ENCODE measurements at places on chromosomes 11 and 22.

DNA sequence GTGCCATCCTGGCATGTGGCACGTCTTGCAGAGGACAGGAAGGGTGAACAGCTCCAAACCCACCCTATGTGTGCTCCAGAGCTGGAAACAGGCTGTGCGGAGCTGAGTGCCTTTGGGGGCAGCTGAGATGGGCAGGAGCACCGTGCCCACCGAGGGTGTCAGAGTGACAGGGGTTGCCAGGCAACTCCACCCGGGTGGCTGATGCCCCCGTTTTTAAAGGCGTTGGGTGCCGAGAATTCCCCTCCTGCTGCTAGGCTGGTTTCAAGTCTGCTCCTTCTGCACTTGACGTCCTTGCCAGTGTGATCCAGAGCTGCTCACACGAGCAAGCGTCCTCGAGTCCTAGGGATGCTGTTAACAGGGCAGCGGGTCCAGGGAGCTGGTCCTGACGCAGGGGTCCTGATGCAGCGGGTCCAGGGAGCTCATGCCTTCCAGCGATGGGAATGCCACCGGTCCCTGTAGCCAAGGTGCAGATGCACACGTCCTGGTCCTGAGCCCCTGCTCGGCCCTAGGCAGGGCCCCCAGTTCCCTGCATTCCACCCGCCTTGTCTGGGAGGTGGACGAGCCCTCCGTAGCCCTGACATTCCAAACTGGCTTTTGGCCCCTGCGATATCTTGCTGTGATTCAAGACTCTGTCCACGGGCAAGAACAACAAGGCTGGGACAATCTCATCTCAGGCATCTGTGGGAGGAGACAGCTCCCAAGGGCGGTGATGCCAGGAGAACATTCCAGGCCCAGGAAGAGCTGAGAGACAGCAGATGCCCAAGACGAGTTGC, 4.9 kb downstream of the KCNQ1 start:
- DNase-seq, result no peak

DNA sequence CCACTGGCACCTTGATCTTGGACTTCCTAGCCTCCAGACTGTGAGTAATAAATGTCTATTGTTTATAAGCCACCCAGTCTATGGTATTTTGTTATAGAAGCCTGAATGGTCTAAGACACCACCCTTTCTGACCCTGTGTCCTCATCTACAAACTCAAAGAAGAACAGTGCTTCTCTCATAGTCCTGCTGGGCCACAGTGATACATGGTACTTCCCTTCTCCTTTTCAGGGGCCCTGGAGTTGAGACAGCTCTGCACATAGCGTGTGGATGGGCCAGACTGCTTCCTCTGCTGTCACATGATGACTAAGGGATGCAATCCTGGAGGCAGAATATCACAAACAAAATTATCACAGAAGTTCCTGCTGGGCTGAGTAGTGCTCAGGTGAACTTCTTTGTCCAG, 5.0 kb downstream of the KCNJ11 start:
- DNase-seq, result no peak

DNA sequence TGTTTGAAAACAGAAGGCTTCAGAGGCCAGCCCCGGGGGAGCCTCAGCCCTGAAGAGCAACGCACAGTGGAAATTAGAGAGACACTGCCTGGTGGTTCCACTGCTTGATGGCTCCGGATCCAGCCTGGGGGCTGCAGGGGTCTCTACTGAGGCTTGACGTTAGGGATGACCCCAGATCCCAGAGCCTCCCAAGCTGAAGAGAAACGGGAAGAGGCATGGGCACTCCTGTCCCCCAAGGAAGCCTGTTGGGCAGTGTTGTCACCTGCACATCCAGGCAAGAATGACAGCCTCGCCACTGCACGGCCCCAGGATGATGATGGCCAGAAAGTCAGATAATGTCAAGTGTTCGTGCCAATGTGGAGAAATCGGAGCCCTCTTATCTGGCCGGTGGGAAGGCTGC, 56.8 kb upstream of the FGF3 start:
- no peak for DNase-seq

DNA sequence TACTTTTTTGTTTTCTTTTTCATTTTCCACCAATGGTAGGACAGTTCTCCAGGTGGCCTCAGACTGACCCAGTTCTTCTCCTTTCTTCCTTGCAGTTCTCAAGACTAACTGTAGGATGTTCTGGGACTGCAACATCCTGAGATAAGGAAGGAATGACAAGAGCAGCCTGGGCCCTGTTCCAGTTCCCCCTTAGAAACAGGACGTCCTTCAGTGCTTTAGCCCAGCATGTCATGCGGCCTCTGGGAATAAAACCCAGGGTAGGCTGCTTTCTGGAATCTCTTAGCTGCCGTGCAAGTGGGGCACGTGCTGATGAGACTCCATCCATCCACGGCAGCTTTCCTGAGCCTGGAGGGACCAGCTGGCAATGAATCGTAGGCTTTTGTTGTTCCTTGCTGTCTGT, 24.0 kb upstream of the CADM1 start:
- no peak for DNase-seq

DNA sequence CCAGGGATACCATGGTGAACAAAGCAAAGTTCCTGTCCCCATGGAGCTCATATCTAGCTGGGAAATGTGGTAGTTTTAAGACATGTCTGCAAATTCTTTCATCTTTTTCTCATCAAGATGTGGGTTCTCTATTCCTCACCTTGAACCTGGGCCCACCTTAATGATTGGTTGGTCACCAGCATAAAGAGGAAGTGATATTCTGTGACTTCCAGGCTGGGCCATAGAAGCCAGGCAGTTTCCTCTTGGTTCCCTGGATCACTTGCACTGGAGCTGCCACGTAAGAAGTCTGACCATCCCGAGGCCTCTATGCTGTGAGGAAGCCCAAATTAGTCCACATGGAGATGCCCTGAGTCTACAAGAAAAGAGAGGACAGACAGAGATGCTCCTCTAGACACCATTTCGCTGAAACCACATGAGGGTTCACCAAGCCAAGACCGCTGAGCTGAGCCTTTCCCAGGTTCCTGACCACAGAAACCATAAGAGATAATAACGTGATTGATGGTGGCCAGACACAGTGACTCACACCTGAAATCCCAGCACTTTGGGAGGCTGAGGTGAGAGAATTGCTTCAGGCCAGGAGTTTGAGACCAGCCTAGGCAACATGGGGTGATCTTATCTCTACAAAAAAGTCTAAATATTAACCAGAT, 119.5 kb upstream of the ISX start:
- no peak for DNase-seq

DNA sequence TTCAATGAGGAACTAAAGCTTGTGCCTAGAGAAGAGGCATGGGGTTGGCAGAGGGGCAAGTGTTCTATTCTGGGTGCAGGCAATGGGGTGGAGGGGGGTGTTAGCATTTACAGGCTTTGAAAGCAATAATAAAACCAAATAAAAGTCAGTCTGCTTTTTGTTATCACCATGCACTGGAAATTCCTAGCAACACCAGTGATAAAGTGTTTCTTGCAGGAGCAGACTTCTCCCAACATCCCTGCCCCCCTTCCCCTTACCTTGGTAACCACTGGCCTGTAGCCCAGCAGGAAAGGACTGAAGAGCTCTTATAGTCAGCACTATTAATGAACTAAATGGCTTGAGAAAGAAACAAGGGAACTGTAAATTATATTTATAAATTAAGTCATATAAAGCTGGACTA, 65.2 kb upstream of the SESN3 start:
- no peak for DNase-seq

GRCh38 chr22:48053973-48054372, 1291.5 kb downstream of the TBC1D22A start:
- DNase-seq, result peak; percentile 5

DNA sequence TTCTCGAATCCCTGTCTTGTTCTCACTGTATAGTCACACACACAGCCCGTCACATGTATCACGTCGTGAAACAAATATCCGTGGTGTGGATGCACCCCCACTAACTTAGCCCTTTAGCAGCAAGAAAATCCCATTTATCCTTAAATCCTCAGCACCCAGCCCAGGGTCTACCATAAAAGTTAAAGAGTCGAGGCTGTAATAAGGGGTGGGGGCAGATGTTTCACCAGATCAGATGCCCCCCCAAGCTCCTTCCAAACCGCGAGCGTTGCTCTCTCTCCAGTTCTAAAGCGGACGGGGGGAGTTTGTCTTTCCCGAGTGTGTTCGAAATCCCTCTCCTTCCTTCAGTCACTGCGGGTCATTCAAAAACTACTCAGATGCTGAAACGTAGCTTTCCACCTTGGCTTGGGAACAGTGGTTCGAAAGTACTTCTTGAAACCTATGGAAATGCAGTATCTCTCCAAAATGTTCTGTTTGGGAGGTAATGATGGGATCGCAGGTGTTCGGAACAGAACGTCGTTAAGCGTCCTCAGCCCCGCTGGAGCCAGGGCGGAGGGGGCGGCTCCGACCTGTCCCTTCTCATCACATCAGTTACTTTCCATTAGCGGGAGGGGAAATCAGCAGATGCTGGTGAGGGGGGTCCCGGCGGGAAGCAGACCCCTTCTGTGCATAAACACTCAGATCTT, 156.2 kb downstream of the BRD1 start:
- DNase-seq, result no peak

DNA sequence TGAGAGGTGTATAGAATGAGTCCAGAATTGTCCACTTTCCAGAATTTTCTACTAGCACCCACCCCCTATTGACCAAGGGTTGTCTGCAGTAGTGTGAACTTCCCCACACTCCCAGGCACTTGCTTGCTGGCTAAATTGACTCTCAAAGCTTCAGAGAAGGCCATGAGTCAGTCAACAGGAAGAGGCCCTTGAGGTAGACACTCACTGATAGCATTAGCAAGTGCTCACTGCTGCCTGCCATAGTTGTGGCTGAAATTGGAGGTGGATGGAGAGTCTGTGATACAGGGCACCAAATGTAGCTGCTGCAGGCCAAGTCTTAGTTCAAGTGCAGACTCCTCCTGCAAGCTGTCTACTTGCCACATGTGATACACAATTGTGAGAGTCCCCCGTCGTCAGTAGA, 156.8 kb downstream of the SPON1 start:
- no peak for DNase-seq

DNA sequence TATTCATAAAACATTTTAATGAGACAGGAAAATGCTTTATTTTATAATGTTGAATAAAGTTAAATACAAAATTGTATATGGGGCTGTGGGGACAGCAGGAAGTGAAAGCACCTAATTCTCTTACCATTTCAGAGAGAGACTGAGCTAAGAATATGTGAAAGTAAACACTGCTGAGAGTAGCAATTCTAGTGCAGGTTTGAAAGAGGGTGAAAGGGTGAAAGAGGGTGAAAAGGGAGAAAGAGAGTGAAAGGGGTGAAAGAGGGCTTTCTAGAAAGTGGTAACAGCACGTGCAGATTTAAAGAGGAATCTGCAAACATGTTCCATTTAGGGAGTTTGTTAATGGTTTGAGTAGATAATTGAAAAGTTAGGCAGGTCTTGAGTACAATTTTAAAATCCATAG, 652.0 kb upstream of the CCDC90B start:
- DNase-seq, result no peak

DNA sequence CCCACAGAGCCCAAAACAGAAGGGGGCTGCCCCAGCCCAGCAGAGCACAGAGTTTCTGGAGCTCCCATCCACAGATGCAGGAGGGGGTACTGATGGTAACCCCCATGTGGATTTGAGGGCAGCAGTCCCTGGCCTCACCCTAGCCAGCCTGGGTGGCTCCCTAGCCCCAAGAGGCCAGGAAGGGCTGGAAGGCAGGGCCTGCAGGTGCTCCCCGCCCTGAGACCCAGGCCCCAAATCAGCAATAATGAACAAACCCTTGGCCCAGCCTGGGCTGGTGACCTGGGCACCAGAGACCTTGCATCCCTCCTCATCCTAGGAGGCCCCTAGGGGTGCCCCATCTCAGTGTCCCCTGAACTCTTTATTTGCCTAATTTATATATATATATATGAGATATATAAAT, 61.6 kb downstream of the MORC2 start:
- no peak for DNase-seq

DNA sequence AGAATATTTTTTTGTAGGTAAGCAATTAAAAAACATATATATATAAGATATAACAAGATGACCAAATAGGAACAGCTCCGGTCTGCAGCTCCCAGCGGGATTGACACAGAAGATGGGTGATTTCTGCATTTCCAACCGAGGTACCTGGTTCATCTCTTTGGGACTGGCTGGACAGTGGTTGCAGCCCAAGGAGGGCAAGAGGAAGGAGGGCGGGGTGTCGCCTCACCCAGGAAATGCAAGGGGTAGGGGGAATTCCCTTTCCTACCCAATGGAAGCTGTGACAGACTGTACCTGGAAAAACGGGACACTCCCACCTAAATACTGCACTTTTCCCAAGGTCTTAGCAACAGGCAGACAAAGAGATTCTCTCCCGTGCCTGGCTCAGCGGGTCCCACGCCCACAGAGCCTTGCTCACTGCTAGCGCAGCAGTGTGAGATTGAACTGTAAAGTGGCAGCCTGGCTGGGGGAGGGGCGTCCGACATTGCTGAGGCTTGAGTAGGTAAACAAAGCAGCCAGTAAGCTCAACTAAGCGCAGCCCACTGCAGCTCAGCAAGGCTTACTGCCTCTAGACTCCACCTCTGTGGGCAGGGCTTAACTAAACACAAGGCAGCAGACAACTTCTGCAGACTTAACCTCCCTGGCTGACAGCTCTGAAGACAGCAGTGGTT, 163.8 kb downstream of the CWF19L2 start:
- no peak for DNase-seq

DNA sequence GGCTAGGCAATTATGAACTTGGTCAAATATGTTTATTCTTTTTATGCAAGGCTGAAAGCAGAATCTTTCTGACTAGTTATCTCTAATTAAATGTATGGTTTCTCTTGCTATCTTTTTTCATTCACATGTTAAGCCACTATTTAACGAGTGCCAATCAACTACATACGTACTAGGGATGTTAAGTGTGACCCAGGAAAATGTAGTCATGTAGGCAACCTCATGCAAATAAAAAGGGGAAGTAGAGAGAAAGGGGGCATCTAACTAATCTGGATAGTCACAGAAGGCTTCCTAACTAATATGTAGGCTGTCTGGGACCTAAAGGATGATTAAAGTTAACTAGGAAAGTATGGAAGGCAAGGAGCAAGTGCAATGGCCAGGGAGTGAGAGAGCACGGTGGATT, 23.5 kb downstream of the TBRG1 start:
- no peak for DNase-seq

- no peak for DNase-seq
These were observed 6.1 kb upstream of the ASCL3 start for GRCh38 chr11:8948886-8949285.

DNA sequence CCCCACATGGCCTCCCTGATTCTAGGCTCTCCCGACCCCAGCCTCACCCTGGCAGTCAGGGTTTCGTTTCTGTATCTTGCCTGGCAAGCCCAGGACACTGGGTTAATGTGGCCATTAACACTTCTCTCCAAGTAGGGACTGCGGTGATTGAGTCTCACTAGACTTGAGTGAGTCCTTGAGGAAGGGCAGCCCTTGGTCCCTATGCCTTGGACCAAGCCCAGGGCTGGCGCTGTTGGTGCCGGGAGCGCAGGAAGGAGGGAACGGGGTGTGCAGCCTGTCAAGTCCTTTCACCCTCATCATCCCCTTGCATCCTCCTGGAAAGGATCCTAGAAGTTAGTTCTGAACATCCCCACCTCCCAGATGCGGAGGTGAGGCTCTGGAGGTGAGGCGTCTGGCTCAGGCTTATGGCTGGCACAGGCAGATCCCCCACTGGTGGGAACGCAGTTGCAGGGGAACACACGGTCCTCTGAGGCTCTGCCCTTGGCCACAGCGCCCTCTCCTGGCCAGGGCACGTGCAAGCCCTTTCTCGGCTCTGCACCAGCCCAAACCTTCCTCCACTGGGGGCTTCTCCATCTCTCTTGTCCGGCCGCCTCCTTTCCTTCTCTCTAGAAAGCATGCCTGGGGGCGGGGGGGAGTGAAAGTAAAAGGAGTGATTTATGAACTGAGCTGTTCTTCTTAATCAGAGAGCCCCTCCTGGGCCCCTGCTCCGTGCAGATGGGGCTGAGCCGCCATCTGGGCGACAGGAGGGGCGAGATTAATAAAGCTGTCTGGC, 56.7 kb downstream of the TP53I11 start:
- peak; percentile 83 for DNase-seq
